ENCODE measurements at places on chromosomes 12 and 14.

DNA sequence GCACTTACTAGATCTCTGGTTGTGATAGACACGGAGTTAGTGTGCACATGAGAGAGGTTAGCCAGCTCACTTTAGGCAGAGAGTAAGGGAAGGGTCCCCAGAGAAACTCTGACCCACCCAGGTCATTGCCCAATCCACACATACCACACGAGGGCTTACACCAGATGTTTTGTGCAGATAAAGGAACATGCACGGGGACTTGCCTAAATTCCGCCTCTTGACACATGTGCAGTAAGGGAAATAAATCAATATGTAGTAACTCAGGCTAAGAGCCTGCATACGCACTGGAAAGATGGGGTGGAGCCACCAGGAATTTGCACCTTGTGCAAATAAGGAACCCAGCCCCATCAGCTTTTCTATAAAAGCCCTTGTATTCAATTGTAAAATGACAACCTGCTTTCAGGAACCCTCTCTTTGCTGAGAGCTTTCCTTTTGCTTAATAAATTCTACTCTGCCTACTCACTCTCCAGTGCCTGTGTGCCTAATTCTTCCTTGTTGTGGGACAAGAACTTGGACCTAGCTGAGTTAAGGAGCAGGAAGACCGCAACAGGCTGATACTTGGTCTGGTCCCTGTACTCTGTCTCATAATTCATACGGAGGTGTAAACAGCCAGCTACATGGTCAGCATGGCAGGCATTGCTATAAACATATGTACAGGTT, 120.2 kb downstream of the EMP1 start:
- DNase-seq = no peak

GRCh38 chr12:47328831-47329545, 249.2 kb upstream of the AMIGO2 start:
- DNase-seq = no peak

DNA sequence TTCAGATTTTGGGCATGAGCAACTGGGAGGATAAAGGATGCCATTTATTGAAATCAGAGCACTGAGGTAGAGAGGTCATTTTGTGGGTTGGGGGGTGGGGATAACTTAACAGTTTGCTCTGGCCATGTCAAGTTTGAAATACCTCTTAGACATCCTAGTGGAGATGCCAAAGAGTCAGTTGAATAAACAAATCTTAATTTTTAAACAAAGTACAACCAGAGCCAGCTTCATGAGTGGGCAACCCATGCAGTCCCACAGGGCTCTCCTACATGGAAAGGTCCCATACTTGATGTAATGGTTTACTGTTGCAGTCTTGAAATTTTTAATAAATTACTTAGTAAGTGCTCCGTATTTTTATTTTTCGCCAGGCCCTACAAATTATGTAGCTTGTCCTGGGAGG, 81.2 kb downstream of the ANO4 start:
- no peak for DNase-seq

- no peak for DNase-seq
These were observed 140.8 kb upstream of the NEDD1 start for GRCh38 chr12:96766232-96766631.

GRCh38 chr14:61298824-61299223, 17.7 kb upstream of the TMEM30B start:
- no peak for DNase-seq
